ENCODE measurements at places on chromosomes 5 and 9.

DNA sequence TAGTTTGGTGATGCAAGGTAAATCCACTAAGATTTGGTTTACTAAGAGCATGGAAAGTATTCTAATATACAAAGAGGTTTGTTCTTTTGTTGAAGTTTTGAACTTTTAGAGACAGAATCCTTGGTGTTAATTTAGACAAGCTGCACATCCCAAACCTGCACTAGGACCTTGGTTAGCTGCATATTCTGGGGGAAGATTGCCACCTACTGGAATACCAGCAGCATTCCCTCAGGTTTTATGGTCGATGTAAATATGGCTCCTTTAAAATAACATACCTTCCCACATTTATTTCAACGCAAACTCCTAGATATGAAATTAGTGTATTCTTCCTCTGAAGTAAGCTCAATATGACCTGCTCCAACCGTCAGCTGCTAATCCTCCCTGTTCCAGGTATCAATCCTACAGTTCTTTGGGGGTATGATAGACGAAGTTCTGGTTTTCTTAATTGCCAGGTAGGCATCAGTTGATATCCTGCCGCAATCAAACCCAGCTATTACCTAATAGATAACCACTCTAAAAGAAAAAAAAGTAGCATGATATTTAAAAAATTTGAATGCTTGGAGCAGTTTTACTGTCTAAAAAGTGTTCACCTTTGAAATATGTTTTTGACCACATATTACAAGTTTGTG is 624.1 kb downstream of the ISL1 start:
- no peak for DNase-seq

DNA sequence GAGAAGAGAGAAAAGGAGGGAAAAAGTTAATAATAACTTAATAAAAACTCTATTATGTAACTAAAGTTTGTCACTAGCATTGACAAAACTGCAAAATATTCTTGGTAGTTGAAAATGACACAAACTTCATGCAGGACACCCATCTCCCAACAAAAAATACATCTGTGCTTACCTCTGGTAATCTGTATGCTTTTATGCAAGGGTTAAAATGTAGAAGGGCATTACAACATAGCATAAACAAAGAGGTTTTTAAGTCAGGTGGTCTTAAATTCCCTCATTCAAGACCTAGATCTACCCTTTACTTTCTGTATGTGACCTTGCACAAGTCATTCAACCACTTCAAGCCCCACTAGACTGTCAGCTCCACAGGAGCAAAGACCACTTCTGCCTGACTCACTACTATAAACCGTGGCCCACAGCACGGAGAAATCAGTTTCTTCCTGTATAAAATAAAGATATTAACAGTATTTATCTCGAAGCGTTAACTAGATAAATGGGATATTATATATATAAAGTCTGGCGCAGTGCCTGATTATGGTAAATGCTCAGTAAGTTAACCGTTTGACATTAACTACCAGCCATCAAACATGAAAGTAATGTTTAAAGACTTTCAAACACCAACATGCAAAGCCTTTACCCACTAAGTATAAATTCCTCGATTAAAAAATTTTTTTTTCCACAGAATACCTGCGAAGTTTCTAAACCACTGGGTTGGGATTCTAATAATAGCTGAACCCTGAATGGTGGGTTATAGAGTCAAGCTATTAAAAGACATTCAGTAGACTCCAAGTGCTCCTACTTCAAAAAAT is 2.0 kb downstream of the FBXL17 start:
- DNase-seq: no peak

DNA sequence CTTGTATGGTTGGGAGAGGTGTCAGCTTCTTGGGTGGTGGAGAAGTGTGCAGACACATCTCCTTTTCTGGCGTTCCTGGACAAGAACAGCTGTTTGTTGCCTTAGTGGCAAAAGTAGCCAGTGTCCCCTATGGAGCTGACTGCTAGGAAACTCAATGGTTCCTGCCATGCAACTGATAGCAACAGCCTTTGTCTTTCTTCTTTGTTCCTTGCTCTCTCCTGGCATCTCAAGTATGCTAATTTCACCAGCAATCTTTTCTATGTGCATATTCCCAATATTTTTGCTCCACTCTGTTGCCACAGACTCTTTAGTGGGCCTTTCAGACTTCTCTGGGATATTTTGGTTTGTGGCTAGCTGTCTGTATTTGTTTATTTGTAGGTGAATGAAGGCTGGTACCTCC is 36.7 kb downstream of the FBXO4 start:
- DNase-seq: no peak

GRCh38 chr5:176379881-176380280 is 8.5 kb downstream of the NOP16 start:
- no peak for DNase-seq

DNA sequence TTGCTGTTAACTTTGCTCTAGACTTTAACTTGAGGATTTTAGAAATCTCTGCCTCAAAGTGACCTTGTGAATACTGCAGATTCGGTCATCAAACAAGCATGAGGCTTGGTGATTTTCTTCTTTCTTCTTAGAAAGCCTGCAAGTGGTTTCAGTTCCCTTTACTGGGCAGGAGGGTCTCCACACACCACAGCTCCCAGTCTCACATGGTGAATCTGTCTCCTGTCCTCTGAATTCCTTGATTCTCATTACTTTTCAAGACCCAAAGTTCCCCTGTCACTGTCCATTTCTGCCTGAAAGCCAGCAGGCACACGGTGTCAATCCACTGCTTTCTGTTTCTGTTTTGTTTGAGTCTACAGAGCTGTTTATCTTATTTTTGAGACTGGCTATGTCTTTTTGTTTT is 14.1 kb downstream of the HSPB3 start:
- DNase-seq: no peak

DNA sequence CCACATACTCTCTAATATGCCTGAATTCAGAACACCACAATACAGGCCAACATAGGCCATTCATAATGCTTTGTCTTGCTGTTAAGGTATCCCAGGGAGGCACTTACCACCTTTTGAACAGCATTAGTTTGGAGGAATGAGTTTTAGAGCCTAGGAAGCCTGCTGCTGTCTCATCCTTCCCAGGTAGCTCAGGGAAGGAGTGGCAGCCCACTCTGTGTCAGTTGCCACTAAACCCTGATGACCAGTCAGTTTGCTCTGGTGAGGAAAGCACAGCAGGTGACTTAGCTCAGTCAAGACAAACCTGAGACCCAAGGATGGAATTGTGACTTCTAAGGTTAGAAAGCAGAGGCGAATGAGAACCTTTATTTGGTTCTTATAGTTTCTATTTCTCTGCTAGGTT is 337.4 kb upstream of the ATP10B start:
- no peak for DNase-seq

DNA sequence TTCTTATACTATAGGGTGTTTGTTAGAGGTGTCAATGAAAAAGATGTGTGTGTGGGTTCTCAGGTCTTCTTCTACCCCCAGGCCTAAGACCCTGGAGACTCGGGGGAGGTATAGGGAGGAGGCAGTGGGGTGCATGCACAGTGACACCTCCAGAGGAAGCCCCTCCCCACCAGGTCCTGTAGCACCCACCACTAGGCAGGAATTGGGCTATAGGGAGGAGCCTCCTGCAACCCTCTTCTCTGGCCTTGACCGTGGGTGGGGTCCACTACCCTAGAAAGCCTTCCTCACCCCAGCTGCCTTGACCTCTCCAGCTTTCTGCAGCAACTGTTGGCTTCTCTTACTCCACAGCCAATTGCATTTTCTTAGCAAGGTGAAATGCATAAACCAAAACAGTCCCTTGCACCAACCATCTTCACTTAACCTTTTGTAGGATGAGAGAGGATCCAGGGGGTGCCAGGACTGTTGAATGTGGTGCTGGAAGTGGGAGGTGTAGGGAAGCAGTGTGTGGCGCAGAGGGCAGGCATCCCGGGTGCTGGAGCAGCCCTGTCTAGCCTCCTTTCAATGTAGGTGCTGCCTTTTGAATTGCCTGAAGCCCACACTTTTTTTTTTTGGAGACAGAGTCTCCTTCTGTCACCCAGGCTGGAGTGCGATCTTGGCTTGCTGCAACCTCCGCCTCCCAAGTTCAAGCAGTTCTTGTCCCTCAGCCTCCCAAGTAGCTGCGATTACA is 128.5 kb downstream of the RGS3 start:
- no peak for DNase-seq

- DNase-seq: no peak
Observed at GRCh38 chr9:21392270-21392669, 7.1 kb upstream of the IFNA2 start.

Data from ecto neural progenitor cell (in vitro differentiated cells).